ENCODE measurements at places on chromosomes 11 and 22.

DNA sequence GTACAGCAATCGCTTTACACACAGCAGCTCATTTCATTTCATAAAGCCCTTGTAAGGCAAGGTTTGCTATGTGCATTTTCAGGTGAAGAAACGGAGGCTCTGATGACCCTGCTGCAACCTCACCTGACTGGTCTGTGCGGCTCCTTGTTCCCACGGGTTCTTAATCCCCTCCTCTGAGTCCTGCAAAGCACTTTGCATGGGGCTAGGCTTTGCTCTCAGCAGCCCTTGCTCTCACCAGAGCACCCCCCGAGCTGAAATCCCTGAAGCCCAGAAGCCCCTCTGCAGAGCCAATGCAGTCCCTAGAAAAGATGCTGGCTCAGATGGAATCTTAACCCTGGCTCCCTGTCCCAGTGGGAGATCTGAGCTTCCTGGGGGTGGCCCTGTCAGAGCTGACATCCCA is 11.0 kb upstream of the APOL6 start:
- no peak for DNase-seq

- DNase-seq = peak; percentile 69
These were observed 43.0 kb upstream of the USP47 start for GRCh38 chr11:11798586-11799438.

DNA sequence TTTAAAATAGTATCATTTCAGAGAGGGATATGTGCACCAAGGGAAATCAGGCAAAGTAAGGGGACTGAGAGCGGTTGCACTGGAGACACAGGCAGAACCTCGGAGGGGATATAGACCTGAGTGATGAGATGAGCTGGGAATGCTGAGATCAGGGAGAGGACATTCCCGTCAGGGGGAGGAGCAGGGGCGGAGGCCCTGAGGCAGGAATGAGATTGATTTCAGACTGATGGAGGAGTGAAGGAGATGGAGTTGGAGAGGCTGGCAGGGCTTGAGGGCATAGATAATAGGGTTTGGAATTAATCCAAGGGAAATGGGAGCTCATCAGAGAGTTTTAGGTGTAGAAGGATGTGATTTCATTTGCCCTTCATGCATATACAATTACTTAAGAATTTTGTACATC is 13.2 kb downstream of the CD6 start:
- DNase-seq = no peak

- no peak for DNase-seq
These were observed 22.2 kb downstream of the P2RY2 start for GRCh38 chr11:73240190-73240781.

DNA sequence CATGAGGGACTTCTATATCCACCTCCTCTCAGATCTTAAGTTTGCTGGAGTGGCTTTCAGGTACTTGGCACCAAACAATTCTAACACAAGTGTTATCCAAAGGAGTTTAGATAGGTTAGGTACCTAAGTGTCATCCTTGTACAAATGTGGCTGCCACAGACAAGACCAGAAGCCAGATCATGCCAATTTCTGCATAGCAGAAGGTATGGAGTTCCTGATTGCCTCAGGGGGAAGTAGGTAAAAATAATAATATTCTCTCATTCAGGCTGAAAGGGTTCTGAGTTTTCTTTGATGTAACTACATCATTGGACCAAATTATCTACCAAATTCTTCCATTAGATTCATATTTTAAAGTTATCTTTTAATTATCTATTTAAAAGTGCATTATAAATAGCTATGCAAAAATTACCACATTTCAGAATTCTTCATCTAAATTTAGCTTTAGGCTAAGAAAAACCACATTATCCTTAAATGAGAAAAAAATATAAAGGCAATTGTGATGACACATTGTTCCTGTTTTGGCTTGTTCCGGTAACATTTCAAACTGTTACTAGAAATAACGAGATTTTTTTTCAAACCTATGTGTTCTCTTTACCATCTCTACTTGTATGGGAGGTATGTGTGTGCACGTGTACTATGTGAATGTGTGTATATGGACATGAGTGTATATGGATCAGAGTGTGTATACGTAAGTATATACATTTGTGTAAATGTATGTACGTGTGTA is 66.2 kb upstream of the POU2AF2 start:
- no peak for DNase-seq

- DNase-seq = no peak
These were observed 30.7 kb downstream of the PPP2R1B start for GRCh38 chr11:111735262-111736116.

DNA sequence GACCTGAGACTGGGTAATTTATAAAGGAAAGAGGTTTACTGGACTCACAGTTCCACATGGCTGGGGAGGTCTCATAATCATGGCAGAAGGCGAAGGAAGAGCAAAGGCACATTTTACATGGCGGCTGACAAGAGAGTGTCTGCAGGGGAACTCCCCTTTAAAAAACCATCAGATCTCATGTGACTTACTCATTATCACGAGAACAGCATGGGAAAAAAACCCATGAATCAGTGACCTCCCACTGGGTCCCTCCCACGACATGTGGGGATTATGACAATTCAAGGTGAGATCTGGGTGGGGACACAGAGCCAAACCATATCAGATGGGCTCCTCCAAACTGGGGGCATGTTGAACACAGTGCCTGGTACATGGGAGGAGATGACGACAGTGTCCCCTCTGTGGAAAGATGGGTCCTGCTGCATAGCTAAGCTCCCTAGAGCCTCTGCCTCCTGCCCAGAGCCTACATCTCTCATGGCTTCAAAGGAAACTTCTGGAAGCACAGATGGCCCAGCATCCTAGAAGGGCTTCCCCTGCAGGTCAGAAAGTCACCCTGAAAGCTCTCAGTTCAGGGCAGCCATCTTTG is 46.1 kb downstream of the MYEOV start:
- peak; percentile 52 for DNase-seq

DNA sequence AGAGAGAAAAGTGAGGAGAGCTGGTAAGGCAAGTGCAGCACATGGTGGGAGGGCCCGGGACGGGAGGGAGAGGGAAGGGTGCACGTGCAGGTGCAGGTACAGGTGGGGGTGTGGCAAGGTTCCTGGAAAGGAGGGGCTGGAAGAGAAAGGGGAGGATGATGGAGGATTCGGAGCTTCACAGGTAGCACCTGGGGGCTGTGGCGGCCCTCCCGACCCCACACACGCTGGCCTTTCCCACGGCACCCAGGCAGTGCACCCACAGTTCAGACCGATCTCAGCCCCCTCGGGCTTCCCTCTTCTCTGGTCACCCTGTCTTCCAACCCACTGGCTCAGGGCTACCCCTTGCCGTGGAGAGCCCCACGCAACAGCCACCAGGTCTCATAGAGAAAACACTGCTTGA is 67.4 kb upstream of the A4GALT start:
- no peak for DNase-seq

GRCh38 chr11:76910620-76911414 is 50.1 kb downstream of the ACER3 start:
- no peak for DNase-seq

GRCh38 chr11:45722144-45722543 is 56.7 kb upstream of the CHST1 start:
- DNase-seq = no peak

- DNase-seq = peak; percentile 66
These were observed 17.5 kb downstream of the RELT start for GRCh38 chr11:73393479-73394415.

DNA sequence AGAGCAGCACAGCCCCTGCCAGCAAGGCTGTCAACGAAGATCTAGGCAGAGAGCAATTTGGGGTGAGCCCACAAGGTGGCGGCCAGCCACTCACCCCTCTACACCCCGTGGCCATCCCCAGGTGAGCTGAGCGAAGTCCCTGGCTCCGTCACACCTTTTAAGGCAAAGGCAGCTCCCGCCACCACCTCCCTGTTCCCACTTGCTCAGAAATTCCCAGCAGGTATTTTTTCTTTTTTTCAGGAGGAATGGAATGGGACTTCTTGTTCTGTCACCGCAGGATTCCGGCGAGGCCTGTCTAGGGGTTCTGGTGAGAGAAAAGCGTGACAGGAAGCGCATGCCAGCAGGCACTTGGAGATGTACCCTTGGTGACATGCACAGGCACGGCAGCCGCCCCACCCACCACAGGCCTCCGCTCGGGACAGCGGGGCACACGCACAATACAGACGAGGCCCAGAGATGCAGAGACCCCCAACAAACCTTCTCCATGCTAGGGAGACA is 10.0 kb downstream of the RPL3 start:
- no peak for DNase-seq

Data from activated naive CD4-positive, alpha-beta T cell treated with Interleukin-2 at 50 U/mL for 16 hours (primary cell).